ENCODE measurements at places on chromosomes 2 and 18.

GRCh38 chr2:171807119-171807518 is 86.9 kb downstream of the SLC25A12 start:
- no peak for DNase-seq

DNA sequence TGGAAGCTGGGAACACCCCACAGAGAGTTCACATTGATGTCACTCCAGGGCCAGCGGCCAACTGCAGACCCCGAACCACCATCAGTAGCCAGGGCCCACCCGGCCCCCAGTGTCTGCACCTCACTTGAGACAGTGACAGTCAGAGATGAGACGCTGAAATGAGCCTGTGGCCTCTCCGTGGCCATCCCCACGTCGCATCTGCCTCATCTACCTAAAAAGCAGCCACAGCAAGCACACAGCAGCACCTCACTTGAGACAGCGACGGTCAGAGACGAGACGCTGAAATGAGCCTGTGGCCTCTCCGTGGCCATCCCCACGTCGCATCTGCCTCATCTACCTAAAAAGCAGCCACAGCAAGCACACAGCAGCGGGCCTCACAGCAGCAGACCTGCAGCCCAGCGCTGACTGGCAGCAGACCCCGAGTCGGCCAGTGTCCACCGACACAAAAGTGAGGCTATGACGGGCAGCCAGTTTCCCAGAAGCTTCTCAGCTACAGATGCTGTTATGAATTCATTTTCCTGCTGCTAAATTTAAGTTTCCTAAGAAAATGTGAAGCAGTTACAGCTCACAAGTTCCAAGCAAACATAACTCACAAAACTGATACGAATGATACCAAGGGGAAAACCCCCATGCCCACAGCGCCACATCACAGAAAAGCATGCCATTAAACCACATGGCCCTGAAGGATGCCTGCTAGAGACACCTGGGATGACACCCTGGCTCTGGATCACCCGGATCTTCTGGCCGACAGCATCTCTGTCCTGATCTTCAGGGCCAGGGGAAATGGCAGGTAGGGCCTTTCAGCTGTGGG is 27.7 kb downstream of the SNORC start:
- no peak for DNase-seq

GRCh38 chr18:58975296-58975695 is 110.6 kb downstream of the ZNF532 start:
- DNase-seq = no peak

DNA sequence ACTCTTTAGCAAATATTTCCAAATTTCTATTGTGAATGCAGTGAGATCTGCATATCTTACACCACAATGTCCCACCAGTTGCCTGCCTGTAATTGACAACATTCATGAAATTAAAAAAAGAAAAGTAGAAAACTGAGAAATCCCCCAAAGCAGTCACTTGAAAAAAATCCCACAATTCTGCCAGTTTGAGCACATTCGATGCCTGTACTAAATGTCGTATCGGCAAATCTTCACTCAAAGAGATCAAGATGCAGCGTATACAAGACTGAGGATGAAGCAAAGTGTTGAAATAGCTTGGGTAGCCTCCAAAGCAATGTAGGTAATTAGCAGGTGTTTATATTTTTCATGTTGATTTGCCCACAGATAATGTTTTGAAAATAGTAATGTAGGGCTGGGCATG is 186.7 kb upstream of the ZEB2 start:
- DNase-seq = no peak

DNA sequence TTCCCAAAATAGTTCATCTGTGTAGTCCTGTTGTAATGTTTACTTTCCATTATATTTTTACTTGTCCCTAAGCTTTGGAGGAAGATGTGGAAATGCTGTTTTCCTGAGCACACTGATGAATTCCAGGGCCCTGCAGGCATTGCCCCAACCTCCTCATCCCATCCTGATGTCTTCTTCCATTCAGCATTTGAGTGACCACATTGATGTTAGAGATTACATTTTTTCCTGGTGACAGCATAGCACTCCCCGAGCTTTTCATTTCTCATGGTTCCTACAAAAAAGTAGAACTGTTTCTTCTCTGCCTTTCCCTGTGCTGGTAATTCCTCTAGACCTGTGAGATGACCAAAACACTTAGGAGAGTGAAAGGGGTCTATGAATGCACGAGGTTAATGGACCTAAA is 4.8 kb downstream of the IL36A start:
- DNase-seq = no peak

DNA sequence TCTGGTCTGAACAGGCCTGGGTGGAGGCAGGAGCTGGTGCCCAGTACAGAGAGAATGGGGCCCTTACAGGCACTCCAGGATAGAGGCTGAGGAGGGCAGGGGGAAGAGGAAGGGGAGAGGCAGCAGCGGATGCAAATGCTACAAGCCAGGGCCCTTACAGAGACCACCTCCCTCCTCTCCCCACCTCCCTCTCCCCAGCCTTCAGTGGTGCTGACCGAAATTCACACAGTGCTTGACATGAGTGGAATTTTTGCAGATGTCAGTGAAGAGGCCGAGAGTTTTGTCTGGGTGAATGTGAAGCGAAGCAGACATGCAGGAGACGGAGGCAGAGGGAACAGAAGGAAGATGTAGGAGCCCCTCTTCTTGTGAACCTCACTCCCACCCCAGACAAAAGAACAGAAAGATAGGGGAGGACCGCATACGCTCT is 31.9 kb downstream of the CIB4 start:
- no peak for DNase-seq

GRCh38 chr2:164710837-164711765 is 89.8 kb upstream of the GRB14 start:
- no peak for DNase-seq

DNA sequence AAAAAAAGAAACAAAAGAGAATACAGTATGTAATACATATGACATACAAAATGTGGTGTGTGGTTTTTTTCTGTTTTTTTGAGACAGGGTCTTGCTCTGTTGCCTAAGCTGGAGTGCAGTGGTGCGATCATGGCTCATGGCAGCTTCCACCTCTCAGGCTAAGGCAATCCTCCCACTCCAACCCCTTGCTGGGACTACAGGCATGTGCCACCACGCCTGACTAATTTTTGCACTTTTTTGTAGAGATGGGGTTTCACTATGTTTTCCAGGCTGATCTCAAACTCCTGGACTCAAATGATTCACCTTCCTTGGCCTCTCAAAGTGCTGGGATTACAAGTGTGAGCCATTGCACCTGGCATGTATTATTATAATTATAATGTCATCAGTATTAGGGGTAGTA is 38.9 kb downstream of the DHX57 start:
- no peak for DNase-seq

DNA sequence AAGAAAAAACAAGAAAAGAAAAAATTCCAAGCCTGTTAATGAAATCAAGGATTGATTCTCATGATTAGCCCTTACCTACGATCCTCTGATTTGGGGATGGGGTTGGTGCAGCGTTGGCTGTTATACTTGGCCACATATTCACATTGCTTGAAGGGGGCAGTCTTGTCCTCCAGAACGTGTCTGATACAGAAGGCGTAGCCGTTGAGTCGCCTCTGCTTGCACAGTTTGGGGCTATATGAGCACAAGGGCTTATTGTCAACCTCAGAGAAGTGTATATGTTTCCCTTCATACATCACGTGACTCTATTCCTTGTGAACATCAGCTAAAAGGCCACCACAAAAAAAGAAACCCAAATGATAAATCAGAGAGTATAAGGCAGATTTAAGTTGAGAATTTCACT is 23.2 kb downstream of the INO80D start:
- DNase-seq = no peak

GRCh38 chr2:70091364-70091763 is 4.1 kb downstream of the PCBP1 start:
- no peak for DNase-seq

DNA sequence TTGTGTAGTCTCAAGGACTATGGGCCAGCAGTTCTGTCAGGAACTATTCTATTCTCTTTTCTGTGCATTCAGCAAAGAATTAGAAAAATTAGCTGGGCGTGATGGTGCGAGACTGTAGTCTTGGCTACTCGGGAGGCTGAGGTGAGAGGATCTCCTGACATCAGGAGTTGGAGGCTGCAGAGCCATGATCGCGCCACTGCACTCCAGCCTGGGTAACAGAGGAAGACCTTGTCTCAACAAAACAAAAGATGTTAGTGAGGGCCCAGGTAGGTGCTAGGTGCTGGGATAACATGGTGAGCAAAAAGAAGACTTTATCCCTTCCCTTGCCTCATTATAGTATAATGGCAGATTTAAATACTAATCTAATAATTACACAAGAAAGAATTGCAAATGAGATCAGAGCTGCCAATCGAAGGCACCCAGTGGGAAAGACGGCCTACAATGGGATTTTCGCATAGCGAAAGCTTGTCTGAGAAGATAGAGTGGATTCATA is 447 bp upstream of the MRPL19 start:
- no peak for DNase-seq

GRCh38 chr2:98828369-98828744 is 97.4 kb upstream of the MGAT4A start:
- DNase-seq = no peak

- no peak for DNase-seq
Measured at GRCh38 chr2:33378556-33379210, 97.8 kb upstream of the RASGRP3 start.

- no peak for DNase-seq
Measured at GRCh38 chr2:34998741-34999140, 1356.8 kb upstream of the CRIM1 start.
